ENCODE measurements at places on chromosomes 1 and 21.

DNA sequence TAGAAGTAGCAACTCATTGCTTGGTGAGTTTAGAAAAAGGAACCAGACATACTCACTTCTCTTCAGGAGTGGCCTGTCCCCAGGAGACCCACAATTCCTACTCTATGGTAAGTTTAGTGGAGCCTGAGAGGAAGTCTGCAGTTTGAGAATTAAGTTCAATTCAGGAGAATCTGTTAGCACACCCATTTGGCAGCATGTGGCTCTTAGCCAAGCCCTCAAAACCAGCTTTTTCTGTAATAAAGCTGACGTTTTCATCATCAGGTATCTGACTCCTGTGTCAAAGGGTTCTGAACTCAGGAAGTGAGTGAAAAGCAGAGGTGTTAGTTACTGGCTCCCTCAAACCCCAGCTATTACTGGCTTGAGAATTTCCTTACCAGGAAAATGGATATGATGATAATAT is 20.4 kb upstream of the RGS16 start:
- DNase-seq: no peak

GRCh38 chr21:45351061-45351460 is 53.9 kb upstream of the COL18A1 start:
- DNase-seq: no peak

DNA sequence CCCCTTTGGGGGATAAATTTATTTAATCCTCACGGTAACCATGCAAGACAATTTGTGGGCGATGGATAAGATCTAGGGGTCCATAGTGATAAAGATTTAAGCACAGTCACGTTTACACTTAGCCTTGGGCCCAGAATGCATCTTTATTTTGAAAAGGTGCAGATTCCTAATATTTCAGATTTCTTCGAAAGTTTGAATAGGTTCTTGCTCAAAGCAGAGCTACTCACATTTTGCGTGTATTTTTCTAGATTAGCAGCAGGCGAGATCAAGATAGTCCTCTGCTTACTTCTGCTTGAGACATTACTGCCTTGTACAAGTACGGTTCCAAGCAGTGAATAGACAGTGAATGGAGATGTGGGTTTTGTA is 647 bp downstream of the TSEN15 start:
- no peak for DNase-seq

- no peak for DNase-seq
Measured at GRCh38 chr1:102529446-102529845, 532.7 kb upstream of the OLFM3 start.

DNA sequence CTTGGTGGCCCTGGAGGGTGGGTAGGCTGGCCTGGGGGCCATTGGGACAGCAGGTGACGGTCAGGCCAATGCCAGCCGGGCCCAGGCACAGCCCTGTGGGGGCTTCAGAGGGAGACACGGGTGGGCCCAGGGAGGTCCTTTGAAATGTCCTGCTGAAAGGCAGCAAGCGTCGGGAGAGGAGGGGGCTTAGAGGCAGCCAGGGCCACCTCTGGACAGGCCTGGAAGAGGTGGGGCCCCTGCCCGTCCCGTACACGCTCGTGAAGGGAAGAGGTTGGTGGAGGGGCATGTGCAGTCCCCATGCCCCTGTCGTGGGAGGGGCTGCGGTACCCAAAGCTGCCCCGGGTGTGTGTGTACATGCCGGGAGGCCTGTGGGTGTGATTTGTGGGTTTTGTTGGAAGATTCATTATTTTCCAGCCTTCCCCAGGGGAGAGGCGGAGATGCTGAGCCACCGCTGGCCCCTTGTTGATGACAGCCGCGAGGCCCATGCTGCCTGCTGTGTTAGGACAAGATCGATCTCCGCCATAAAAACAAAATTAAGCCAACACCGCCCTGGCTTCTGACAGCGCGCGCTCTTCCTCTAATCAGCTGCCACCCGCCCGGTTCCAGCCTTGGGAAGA is 3.4 kb upstream of the PLCH2 start:
- DNase-seq: no peak

- no peak for DNase-seq
Measured at GRCh38 chr1:150180474-150180873, 30.8 kb downstream of the PLEKHO1 start.
